ENCODE measurements at places on chromosomes 5 and 9.
A peak's percentile ranks its signal among the peaks of the same experiment; 100 is the strongest.

DNA sequence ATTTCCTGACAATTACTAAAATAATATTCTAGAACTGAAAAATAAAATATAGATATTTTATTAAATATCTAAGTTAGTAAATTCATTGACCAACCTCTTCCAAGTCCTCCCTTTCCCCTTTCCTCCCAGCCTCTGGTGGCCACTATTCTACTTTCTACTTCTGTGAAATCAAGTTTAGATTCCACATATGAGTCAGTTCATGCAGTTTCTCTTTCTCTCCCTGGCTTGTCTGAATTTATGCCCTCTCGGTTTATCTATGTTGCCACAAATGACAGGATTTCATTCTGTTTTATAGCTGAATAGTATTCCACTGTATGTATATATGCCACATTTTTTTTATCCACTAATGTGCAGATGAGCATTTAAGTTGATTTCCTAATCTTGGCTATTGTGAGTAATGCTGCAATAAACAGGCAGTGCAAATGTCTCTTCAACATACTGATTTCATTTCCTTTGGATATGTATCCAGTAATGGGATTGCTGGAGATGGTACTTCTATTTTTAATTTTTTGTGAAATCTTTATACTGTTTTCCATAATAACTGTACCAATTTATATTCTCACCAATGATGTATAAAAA is 52.3 kb downstream of the WDR36 start:
- DNase-seq: no peak

GRCh38 chr9:33129886-33130881 is 37.0 kb downstream of the B4GALT1 start:
- DNase-seq: no peak

DNA sequence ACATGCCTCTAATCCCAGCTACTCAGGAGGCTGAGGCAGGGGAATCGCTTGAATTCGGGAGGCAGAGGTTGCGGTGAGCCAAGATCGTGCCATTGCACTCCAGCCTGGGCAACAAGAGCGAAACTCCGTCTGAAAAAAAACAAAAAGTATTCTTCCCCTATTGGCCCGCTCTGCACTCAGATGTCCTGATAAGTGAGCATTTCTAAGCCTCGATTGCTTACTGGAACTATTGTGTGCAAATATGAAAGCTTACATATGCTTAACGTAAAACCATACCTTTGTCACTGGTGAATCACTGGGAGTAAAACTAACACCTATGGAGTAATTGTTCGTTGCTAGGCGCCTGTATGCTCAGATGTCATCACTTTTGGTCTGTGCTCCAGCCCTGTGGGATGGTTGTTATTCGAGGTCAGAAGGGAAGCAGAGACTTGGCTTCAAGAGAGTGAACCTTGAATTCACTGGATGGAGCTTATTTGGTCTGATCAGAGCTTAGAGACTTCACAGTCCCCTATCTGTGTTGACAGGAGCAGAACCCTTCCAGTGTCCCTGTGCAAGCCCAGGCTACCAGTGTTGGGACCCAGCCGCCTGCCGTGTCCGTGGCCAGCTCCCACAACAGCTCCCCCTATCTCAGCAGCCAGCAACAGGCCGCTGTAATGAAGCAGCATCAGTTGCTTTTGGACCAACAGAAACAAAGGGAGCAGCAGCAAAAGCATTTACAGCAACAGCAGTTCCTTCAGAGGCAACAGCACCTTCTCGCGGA is 25.3 kb upstream of the LTC4S start:
- no peak for DNase-seq

- no peak for DNase-seq
Measured at GRCh38 chr9:87657190-87657589, 68.7 kb upstream of the CTSL start.

DNA sequence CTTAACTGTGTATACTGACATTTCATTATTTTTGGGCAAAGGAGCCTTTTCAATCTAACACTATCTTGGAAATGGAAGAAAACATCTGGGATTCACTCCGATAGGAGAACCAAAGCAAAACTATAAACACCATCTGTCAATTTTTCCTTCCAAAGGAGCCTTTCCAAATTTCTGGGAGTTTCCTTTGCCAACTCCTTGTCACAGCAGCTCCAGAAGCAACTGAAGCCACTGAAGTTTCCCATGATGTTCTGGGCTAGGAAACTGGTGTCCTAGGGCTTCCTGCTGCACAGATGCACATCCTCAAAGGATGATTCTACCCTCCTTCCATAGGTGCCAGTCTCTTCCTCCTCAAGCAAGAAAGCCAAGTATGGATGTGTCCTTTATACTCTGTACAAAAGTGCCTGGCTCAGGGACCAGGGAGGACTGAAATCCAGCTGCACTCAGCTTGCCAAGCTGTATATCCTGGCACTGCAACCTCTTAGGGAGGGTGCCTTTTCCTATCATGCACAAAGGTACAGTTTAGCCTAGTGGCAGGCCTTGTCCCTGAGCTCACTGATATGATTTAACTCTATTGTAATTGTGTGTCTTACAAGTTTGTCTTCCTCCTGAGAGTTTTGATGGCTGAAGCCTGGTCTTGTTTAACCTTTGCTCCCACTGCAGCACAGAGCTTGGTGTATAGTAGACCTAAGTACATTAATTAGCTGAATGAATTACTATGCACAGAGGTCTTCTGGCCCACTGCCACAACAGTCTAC is 8.4 kb upstream of the UBAP1 start:
- no peak for DNase-seq

DNA sequence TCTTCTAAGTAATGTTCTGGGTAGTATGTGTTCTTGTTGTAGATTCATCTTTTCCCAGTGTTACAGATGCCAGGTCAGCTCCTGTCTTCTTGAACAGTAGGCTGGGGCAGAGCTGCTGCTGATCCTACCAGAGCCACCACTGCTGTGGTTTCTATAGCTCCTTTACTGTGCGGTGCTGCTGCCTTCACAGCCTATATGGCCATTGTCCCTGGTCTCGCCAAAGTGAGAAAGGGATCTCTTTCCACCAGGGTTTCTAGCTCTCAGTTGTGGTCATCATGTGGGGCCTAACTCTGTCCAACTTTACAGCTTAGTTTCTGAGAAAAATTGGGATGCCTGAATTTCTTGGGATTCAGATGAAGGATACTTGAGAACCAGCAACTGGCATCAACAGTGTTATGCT is 70.9 kb upstream of the CER1 start:
- DNase-seq: no peak

GRCh38 chr9:134570711-134571325 is 70.8 kb upstream of the COL5A1 start:
- no peak for DNase-seq

DNA sequence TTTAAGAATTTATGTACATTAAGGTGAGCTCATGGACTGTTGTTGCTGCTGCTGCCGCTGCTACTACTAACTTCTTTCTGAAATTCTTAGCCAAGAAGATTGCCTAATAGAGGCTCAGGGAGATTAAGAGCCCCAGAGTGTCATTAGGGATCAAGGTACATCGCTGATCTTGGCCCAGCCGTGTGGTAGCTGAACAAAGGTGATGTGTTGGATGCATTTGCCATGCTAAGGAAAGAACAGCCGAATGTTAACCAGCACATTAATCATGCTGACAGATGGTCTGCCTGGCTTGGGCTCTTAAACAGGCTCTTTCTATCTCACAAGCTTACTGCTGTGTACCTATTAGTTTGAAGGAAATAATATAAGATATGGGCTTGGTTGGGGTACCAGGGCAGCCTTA is 137.1 kb downstream of the KCTD16 start:
- no peak for DNase-seq

- no peak for DNase-seq
Measured at GRCh38 chr9:32384002-32384363, 460 bp upstream of the ACO1 start.

DNA sequence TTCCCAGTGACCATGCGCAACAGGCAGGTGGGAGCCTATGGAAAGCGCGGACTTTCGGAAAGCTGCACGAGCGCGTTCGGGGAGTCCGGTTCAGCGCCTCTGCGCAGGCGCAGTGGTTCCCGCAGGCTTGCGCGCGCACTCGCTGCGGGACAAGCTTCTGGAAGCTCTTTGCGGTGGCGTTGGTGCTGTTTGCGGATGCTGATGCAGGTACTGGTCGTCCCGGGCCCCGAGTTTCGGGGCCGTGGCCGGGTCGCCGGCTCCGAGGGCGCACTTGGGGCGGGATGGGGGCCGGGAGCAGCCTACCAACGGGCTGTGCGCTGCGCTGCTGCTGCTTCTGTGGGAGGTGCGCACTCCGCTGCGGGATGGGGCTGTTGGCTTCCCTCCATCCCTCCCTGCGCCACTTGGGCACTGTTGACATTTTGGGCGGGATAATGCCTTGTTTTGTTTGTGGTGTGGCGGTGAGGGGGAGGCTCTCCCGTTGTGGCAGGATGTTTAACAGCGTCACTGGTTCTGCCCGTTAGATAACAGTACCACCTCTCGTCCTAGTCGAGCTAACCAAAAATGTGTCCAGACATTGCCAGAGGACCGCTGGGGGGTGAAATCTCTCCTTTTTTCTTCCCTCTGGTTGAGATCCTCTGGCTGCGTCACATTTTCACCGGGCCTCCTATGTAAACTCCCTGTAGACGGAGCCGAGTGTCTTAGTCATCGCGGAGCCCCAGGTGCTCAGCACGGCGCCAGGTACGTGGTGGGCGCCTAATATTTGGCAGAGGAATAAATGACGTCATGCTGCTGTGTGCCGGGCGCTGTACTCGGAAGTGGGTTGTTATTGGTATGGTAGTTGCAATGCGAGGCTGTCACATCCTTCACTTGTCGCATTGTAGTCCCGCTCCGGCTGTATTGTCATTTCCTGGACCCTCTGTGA is at the start of gene ZNF483:
TSS of gene ZNF483 (plus strand) at position 124 of the 922 bp plus-strand sequence. CDS start 2,217 bp downstream, outside the sequence.
- peak; percentile 40 for DNase-seq

DNA sequence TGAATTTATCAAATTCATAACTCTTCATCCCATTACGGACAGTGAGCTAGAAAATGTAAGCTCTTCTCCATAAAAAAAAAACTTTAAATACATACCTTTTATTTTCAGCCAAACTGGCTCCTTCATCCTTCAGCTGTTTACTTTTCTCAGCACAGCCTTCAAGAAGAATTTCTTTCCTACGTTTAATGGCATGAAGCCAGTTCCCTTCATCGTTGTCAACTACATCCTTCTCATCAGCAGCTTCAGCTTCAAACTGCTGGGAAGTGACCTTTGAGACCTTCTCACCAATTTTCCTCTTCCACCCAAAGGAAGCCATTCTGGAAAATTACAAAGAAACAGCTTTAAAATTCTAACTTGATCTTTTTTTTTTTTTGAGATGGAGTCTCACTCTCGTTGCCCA is 9.1 kb downstream of the TTC33 start:
- DNase-seq: no peak

- no peak for DNase-seq
Measured at GRCh38 chr5:88235828-88236227, 32.8 kb downstream of the TMEM161B start.

- DNase-seq: no peak
Measured at GRCh38 chr9:3401221-3401954, 124.4 kb downstream of the RFX3 start.

DNA sequence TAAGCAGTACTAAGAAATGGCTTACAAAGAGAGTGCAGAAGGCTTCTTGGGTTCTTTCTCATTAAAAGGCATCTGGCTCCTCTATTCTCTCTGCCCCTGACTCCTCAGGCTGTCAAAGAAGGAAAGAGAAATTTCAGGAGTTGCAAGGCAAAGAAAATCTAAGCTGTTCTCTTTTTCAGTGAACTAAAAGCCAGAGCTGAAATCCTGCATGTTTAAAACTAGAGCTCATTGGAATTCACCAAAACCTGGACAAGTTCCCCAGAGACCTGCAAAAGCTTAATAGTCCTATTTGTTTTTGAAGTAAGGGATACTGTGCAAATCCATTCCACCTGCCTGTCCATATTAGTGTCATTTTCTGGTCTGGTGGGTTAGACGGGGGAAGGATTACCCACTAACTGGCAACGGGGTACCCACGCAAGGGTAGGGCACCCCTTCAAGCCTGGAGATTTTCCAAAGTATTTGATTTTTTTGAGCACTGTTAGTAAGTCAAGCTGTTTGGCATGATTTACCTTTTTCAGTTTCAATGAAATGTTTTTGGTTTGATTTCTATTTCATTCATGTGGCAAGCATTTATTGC is 179.3 kb downstream of the FSTL4 start:
- DNase-seq: no peak

- peak; percentile 73 for DNase-seq
Measured at GRCh38 chr9:136807281-136808074, at the start of gene RABL6. Gene RABL6, plus strand, starts transcription at chr9:136807948. Its CDS starts 249 bp downstream, at chr9:136808197.
